ENCODE measurements at places on chromosomes 12 and 14.
A peak's percentile ranks its signal among the peaks of the same experiment; 100 is the strongest.

DNA sequence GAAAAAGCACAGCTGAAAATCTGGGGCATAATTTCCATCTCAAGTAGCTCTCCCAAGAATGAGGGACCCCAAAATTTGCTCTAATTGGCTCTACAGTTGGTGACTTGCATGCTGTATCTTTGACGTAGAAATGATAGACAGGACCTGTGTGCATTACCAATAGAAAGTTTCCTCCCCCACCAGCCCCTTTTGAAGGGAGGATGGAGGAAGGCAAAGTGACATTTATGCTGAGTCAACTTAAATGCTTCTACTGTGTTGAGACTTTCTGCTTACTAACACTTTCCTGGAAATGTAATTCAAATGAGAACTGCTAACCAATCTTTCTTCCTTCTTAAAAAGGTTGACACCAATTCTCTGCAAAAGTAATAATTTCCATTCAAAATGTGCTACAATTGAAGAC lies 31.9 kb downstream of the TSPAN8 start:
- no peak for DNase-seq

DNA sequence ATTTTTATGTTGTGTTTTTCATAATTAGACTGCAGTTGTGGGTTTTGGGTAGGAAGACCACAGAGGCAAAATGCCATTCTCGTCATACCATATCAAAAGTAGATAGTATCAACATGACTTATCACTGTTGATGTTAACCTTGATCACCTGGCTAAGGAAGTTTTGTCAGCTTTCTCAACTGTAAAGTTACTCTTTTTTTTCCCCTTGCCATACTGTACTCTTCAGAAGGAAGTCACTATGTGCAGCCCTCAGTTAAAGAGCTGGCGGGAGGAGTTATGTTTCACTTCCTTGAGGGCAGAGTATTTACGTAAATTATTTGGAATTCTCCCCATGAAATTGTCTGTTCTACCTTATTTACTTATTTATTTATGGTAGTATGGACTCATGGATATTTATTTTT lies 78.7 kb downstream of the PRORP start:
- no peak for DNase-seq

- DNase-seq, result no peak
Observed at GRCh38 chr14:89603938-89604480, 187.0 kb upstream of the FOXN3 start.

GRCh38 chr12:76915361-76916169 lies 36.7 kb upstream of the CSRP2 start:
- peak; percentile 35 for DNase-seq

DNA sequence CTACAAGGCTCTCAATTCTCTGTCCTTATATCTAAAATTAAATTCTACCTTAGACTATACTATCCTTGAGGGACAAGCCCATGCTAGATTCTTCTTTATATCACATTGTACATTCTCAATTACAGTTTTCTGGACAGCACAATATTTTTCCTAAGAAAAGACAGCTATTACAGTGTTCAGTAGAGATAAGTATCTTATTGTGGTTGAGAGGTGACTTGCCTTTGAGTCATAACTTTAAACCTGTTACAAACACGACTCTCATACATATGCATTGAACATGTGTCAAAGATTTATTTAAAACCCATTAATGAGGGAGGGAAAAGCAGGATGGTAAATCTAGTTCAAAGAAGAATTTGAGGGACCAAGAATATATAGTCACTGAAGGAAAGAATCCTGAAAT lies 61.1 kb downstream of the TPH2 start:
- DNase-seq, result no peak

GRCh38 chr12:48996794-48997718 lies 2.1 kb downstream of the DDN start:
- DNase-seq, result peak; percentile 90

DNA sequence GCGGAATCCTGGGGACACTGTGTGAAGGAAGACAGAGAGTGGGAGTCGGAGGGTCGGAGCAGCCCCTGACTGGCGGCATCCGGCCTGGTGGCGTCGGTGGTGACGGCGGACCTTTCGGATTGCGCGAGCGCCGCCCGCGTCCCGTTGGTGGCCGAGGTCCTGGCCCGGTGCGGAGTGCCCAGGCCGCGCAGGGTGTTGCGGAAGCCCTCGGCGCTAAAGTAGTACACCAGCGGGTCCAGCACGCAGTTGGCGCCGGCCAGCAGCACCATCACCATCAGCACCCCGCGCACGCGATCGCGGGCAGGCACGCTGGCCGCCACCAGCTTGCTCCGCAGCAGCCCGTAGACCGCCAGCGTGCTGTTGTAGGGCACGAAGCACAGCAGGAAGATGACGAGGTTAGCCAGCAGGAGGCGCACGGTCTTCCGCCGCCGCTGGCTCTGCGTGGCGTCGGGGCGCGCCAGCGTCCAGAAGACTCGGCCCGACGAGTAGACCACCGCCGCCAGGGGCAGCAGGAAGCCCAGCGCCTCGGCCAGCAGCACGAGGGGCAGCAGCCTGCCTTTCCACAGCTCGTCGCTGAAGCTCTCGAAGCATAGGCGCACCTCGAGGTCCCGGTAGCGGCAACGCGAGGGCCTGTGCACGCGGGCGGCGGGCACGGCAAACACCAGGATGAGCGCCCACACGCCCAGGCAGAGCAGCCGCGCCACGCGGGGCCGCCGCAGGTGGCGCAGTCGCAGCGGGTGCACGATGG lies 13.1 kb upstream of the CHD4 start:
- DNase-seq, result peak; percentile 63

DNA sequence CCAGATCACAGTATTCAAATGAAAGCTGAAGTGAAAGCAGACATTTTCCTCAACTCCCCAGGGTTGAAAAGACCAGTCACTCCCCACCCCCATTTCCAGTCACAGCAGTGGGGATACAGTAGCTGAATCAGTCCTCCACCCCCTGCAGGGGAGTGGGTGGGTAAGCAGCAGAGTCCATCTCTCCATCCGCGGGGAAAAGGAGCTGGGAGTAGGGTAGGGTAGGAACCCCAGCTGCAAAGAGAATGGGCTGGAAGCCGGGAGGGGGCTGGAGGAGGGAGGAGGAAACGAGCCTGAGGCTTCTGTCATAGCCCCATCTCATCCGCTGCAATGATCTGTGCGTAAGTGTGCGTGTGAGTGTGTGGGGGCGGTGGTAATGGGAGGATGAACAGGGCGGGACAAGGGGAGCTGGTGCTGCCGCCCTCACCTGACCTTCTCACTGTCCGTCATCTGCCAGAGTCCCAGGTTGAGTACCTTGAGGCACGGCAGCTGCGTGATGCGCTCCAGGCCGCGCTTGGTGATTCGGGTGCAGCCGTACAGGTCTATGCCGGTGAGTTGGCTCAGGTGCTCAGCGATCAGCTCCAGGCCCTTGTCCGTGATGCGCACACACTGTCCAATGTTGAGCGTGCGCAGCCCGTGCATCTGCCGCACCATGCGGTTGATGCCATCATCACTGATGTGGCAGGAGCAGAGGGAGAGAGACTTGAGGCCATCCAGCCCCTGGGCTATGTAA lies 1.8 kb downstream of the FBXL14 start:
- peak; percentile 55 for DNase-seq

DNA sequence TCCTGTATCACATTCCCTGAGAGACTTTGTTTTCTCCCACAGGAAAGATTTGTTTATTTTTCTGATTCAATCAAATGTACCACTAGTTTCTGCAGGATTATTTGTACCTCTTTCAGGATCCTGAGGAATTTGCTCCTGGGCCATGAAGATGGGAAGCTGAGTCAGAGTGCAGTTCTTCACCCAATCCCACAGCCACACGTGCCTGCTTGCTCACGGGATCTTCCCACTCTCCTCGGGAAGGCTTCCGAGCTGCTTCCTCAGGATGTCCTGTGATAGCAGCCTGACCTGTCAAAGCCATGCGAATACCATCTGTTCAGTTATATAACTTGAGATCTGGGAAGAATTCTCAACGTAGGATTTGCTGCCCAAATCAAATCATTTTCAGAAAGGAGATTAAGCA lies 41.8 kb upstream of the HIF1A start:
- DNase-seq, result peak; percentile 78

GRCh38 chr12:2752676-2753371 lies 41.9 kb upstream of the FKBP4 start:
- DNase-seq, result peak; percentile 88

GRCh38 chr14:54749727-54750126 lies 152.9 kb downstream of the GCH1 start:
- DNase-seq, result no peak

DNA sequence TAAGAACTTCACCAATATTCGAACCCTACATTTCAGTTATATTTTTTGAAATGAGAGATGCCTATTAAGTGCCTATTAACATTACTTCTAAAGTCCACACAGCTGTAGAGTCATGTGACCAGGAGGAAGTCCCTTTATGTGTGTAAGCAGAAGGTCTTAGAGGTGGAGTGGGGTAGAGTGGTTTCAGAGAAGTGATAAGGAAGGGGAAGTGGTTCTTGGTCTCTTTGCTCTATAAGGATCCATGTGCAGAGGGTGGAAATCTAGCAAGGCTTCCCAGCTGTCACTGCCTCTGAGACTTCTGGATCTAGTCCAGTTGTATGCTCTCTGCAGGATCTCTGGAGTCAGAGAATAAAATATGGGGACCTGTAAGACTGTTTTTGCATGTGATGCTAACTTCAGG lies 673.9 kb downstream of the FLRT2 start:
- no peak for DNase-seq

DNA sequence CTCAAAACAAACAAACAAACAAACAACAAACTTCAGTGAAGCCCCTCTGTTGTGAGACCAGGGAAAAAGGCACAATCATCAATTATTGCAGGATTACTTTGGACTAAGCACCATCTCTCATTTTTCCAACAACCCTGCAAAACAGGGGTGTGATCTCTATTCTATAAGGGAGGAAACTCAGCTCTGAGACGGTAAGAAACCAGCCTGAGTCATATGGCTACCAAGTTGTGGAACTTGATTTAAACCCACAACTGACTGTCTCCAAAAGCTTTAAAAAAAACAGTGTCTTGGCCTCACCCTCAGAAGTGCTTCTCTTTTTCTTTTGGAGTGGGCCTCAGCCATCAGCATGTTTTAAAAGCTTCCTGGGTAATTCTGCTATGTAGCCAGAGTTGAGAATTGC lies 49.8 kb downstream of the RIN3 start:
- DNase-seq, result peak; percentile 28

DNA sequence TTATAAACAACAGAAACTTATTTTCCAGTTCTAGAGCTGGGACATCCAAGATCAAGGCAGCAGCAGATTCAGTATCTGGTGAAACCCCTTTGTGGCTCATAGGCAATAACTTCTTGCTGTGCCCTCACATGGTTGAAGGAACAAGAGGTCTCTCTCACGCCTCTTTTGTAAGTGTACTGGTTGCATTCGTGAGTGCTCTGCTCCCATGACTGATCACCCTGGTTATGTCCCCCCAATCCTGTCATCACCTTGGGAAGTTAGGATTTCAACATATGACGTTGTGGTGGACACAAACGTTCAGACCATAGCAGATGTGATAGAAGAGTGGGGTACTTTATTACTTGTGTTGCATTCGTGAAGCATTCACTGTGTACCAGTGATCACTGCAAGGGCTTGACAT lies 184.0 kb downstream of the SRGAP1 start:
- DNase-seq, result no peak

- DNase-seq, result no peak
Observed at GRCh38 chr14:91891721-91892220, 24.4 kb upstream of the TC2N start.

GRCh38 chr12:47504775-47505446 lies 200.9 kb downstream of the RPAP3 start:
- peak; percentile 56 for DNase-seq

DNA sequence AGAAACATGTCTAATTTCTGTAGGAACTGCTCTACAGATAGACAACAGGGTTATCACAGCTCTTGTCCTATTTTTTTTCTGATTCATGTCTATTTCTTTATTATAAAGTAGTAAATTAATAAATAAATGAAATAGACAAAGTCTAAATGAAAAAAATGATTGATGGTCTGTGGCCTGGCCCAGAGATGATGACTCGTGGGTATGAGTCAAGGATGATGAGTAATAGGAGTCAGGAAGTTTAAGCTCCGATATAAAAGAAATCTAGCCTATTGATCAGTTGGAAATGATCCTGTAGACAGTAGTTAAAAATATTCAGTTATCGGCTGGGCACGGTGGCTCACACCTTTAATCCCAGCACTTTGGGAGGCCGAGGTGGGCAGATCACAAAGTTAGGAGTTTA lies 90.6 kb upstream of the RTL1 start:
- DNase-seq, result no peak

- DNase-seq, result peak; percentile 85
Observed at GRCh38 chr14:103928011-103928890, at the start of gene TDRD9. Gene TDRD9, plus strand, starts transcription at chr14:103928456. Its CDS starts 54 bp downstream, at chr14:103928510.

DNA sequence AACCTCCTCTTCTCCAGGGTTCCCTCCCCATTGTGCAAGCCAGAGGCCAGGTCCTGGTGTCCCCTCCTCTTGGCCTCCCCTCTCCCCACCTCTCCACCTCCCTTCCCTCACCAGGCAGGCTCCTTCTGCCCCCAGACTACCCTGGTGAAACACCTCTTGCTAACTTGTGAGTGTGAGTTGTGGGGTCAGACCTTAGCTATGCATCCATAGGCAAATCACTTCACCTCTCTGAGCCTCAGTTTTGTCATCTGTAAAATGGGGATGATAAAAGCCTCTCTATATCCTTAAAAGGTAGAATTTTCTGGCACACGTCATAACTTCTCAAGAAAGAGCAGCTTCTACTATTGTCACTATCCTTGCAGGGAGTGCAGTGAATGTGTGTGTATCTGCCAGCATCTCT lies 7.9 kb upstream of the DIO3 start:
- no peak for DNase-seq

- DNase-seq, result no peak
Observed at GRCh38 chr14:71448431-71449315, 483.6 kb upstream of the RGS6 start.

GRCh38 chr14:37594238-37594970 lies 645 bp downstream of the FOXA1 start:
- DNase-seq, result peak; percentile 82
